ENCODE measurements at places on chromosomes 3 and 15.
A peak's percentile ranks its signal among the peaks of the same experiment; 100 is the strongest.

- no peak for DNase-seq
These were observed 41.5 kb upstream of the RBMS3 start for GRCh38 chr3:29239376-29239775.

DNA sequence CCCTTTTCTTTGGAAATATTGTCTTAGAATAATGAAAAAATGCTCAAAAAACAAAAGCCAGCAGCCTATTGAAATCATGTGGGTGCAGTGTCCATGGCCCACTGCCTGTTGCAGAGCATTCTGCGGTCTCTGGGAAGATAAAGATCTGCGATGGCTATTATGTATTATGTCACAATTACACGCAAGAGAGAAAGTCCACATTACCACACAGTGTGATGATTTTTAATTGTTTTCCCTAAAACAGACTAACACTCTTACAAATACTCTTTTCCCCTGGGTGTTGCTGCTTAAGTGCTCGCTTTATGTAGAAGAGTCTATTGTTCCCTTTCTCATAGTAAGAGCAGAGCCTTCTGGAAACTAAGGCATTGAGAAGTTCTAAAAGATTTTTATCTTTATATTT, 32.2 kb downstream of the SSR3 start:
- DNase-seq, result no peak

DNA sequence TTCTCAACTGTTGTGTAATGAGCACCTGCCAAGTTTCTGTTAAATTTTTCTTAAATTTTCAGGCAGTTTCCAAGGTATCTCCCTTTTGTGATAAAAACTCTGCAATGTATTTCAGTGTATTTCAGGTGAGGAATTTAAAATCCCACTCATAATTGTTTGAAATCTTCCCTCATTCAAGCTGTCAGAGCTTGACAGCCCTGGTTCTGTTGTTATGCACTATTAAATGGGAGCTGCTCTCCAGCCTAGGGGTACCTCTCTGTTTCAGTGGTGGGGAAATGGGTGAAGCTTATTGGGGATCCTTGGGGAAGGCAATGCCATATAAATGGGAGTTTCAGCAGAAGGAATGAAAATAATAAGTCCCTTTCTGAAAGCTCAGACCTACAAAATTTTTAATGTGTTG, 178.0 kb upstream of the TMCO5A start:
- no peak for DNase-seq

- no peak for DNase-seq
These were observed 62.2 kb downstream of the SLC15A2 start for GRCh38 chr3:121956363-121956762.

DNA sequence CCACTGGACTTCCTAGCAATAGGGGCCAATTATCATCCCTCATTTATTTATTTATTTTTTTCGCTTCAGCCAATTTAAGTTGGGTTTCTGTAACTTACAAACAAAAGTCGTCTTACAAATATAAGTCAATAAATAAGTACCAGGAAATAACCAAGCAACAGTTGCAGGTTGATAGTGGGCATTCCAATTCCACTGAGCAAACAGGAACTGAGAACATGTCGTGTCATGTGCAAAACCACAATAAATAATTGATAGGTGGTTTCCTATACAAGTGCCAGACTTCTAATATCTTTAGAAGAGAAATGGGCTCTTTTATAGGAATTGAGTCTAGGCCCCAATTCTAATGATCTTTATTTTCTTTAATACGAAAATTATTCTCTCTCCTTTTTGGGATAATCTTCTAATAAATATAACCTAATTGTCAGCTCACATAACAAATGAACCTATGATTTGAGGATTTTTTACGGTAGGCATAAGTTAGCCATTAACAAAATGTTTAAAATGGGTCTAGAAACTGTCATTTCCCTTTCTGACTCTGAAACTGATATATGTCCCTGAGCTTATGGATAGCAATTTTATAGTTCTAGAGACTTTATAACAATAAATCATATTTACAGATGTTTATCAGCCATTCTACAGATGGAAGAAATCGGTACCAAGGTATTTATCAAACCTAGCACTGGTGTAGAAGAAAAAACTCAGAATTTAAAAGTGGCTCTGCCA, 571.8 kb downstream of the FOXP1 start:
- DNase-seq, result no peak

GRCh38 chr15:47415539-47415971, 301.8 kb upstream of the SEMA6D start:
- no peak for DNase-seq

DNA sequence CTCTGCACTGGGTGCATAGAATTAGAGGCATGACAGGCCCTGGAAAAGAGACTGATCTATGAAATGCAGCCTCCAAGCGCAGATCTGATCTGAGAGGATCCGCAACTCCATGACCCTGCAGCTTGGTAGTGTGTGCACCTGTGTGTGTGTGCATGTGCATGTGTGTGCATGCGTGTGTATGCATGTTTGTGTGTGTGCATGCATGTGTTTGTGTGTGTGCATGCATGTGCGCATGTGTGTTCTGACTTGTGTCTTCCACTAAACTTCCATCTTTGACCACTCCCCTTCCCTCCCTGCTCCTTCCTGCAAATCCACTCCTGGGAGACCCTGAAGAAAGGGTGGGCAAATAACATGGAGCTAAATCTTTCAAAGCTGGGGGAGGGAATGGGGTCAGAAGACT, 256.9 kb downstream of the PLCL2 start:
- DNase-seq, result no peak

DNA sequence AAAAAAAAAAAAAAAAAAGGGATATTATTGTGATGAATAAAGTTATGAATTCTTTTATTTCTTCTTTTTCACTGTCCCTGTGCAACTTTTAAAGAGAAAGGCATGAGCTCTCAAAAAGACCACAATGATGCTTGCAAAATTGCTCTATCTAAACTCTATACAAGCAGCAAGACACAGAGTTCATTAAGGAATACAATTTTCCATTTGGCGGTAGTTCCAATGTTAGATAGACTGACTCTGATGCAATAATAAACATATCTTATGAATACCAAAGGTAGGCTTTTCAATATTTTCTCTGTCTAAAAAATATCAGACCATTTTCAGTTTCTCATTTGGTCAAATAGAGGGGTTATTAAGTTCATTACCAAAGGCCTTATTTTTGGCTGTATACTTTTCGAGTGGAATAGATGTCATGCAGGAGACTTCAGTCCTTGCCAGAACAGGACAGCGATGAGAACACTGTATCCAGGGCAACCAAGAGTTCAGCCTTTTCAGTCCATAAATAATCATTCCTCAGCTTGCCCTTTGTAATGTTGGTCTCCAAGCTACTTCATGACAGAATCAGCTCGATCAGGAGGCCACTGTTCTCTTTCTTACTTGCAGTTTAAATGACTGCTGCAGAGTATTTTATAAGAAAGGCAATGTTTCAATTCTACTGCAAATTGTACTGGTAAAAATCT, 162.9 kb upstream of the FAM3D start:
- no peak for DNase-seq

- no peak for DNase-seq
These were observed 410.0 kb downstream of the DIPK2A start for GRCh38 chr3:144381607-144382006.

DNA sequence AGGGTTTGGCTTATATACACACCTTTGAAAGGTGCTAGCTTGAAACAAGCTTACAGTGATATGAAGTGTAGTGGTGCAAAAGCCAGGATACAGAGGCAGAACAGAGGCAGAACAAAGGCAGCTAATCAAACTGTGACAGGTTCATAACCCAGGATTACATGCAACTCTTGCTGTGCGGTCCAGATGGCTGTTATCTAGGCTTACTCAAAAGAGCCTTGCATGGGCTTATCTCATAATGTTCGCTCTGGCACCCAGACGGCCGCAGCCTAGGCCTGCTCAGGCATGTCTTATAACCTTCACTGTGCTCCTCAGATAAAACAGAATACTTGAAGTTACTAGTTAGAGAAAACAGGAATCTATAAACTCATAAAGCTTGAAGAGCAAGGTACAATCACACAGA, 22.8 kb upstream of the NOX5 start:
- no peak for DNase-seq

DNA sequence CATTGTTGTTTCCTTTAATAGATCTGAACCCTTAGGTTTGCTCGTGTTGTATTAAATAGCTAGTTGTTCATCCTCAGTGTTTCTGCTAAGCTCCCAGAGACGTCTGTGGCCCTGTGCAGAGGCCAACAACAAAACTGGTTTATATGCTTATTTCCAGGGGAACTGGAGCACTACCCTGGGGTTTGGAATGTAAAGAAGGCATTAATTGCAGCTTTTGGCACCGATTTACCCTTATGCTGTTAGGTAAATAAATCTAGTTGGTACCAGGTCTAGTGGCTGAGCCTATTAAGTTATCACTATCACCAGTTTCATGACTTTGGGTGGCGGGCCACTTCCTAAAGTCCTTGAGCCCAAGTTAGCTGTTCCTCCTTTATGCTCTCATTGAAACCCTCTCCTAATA, 12.0 kb downstream of the VPS8 start:
- no peak for DNase-seq

GRCh38 chr15:68241088-68241935, 11.8 kb upstream of the CLN6 start:
- no peak for DNase-seq

GRCh38 chr15:89146366-89146765, 58.1 kb downstream of the ABHD2 start:
- DNase-seq, result no peak

DNA sequence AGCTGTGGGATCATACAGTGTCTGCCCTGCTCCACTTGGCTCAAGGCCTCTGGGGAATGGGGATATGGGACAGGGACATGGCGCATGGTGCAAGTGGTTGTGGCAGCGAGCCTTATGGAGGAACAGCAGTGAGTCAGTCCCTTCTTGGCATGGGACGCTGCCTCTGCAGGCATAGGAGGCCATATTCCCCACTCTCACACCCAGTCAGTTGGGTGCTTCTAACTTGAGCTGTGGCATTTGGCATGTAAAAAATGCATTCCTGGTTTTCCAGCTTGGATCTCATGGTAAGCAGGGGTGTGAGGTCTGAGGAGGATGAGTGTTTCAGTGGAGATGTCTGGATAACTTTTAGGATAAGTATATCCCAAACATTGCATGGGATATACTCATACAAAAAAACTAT, 31.6 kb upstream of the UBE2Q2 start:
- no peak for DNase-seq

DNA sequence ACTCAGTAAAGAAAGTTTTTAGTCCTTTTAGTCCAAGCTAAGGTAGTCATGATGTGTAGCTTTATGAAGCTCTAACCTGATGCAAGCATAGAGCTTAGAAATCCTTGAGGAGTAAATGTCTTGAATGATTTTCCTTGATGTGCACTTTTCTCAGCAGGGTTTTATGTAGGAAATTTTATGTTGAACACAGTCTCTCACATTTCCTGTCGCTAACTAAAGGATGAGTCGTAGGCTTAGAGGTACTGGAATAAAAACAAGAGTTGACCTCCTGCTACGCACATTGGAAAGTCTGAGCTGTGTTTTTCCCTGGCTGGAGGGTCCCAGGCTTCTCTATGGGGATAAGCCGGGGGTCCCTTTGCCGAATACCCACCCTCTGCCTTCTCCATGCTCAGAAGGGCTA, 34.7 kb upstream of the ZPLD1 start:
- DNase-seq, result no peak

- DNase-seq, result peak; percentile 58
These were observed 794 bp downstream of the LRIG1 start for GRCh38 chr3:66499881-66500575.

- DNase-seq, result no peak
These were observed 108.5 kb downstream of the LRRC28 start for GRCh38 chr15:99359769-99360168.

DNA sequence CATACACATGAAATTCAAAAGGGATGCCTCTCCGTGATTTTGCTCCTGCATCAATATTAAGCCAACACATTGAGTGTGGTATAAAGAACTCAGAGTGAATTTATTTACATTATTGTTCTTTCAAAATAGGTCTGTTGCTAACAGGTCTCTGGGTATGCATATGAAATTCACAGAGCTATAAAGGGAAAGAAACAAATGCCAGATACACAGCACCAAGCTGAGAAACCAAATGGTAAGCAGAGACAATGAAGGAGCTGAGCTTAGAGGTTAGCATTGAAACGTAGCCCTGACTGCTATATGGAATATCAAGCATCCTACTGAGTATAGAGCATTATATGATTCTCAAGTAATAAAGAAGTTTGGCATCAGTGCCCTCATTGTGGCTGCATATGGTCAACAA, 712.9 kb downstream of the NSUN3 start:
- no peak for DNase-seq

GRCh38 chr15:58260725-58261267, 122.6 kb downstream of the AQP9 start:
- no peak for DNase-seq

DNA sequence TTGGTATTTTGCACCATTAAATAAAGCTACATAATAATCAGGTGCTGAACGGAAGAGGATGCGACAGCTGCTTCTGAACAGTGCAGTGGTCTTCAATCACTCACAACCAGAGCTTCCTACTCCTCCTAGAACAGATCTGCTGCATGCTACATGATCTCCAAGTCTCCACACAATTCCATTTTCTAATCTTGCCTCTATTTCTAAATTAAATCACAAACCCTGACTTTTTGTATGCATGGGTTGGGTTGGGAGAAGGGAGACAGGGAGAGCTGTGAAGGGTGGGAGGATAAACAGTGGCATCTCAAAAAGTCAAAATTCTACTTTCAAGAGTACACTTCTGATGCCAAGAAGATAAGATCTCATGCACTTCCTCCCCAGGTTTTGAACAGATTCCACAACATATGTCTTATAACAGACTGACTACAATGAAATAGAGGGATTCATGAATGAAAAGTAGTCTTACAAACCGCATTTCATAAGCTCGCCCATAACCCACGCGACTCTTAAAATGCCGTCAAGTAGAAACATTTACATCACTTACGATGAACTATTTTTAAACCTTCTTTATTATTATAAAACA, 57.2 kb downstream of the CHSY1 start:
- no peak for DNase-seq

DNA sequence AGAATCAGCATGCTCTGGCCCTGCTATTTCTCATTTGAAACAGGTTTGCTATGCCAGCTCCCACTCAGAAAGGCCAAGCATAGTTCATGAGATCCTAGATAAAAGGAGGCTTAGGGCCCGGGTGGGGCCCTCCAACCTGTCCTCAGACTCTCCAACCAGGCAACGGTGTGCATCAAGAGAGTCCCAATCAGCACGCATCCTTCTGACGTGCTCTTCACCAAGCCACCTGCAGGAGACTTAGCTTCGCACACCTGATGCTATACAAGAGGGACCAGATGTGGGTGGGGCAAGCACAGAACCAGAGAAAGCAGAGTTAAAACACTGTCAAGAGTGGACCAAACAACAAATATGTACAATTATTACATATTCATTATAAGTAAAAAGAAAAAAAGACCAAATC, 17.3 kb downstream of the STIMATE start:
- no peak for DNase-seq

GRCh38 chr3:160583451-160583850, 18.1 kb upstream of the KPNA4 start:
- no peak for DNase-seq

All from stimulated activated CD4-positive, alpha-beta T cell treated with anti-CD3 and anti-CD28 coated beads, Interleukin-4, amount 100 ng/mL, for 24 hours (primary cell).